Suppressor macrophage treated with lipopolysaccharide for 4 hours (primary cell): ENCODE measurements at places on chromosomes 4 and X.

DNA sequence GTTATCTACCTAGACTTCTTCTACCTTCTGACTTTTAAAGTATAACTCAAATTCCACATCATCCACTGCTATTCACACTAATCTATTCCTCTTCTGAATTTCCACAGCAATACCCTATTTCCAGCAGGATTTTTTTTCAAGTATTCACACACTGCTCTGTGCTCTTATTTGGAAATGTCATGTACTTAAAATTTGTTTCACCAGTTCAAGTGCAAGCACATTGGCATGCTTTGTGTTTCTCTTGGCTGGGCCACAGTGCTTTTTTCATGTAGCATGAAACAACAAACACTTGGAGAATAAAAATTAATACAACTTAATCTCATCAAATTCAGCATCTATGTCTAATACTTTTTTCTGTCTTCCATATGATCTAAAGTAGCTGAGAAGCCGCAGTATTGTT, 161.8 kb upstream of the PCDH18 start:
- DNase-seq = no peak

GRCh38 chrX:312621-313331, 5.8 kb downstream of the GTPBP6 start:
- no peak for DNase-seq

GRCh38 chr4:123104310-123105025, 182.1 kb upstream of the NUDT6 start:
- no peak for DNase-seq

DNA sequence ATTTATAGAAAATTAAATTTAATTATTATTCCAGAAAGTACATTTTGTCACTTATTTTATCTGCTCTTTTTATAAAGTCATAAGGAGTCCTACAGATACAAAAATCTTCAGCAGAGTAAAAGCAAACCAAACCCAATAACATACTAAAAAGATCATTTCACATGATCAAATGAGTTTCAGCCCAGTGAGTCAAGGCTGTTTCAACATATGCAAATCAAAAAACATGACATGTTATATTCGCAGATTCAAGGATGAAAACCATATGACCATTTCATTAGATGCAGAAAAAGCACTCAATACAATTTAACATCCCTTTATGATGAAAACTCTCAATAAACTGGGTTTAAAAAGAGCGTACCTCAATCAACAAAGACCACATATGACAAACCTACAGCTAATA, 214.3 kb downstream of the FAT4 start:
- DNase-seq = no peak

GRCh38 chrX:113157496-113157895, 316.9 kb upstream of the AMOT start:
- no peak for DNase-seq

DNA sequence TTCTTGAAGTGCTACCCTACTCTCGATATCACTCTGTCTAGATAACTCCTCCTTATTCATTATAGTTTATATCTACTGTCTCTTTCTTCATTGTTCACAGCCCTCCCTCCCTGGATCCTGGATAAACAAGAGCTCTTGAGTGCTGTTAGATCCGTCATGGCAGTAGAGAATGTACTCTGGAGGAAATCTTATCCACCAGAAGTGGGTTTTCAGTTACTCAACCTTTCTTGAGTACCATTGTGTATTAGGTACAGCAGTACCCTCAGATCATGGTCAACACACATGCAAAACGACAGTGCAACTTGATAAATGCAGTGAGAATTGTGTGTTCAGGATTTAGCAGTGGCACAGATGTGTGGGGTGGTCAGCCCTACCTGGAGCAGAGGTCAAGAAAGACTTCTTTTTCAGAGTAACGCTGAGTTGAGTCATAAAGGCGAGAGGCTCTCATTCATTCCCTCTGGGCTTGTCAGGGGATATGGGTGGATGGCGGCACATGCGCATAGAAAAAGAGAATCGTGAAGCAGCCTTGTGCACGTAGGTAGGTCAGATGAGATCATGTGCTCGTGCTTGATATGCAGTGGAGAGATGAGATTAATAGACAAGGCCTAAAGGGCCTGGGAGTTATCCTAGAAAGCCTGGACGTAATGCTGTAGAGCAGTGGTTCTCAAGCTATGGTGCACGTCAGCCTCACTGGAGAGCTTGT, 89.5 kb downstream of the SNX25 start:
- DNase-seq = no peak

- peak; percentile 1 for DNase-seq
Observed at GRCh38 chr4:145351162-145351561, 130.5 kb upstream of the SMAD1 start.

- no peak for DNase-seq
Observed at GRCh38 chr4:21041708-21042107, 341.4 kb downstream of the PACRGL start.

- peak; percentile 27 for DNase-seq
Observed at GRCh38 chr4:17385403-17385802, 126.5 kb downstream of the QDPR start.

DNA sequence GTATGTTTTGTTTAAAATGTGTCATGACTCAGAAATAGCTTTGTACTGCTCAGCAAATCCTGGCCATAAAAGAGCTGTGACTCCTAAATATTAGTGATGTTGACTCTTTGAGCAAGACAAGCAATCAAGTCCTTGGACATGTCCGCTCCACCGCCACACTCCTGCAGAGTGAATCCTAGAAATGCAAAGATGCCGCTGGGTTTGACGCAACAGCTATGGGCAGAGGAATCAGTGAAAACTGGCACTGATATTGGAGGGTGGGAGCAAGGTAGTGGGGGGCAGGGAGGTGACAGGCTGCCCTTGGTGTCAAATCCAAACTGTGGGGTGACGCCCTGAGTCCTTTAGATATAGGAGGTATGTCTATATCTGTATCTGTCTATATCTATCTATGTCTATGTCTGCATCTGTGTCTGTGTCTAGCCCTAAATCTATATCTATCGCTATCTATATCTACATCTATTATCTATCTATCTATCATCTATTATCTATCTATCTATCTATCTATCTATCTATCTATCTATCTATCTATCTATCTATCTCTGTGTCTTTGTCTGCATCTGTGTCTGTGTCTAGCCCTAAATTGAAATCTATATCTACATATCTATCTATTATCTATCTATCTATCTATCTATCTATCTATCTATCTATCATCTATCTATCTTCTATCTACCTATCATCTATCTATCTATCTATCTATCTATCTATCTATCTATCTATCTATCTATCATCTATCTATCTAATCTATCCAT, 129.7 kb downstream of the CPE start:
- DNase-seq = no peak

DNA sequence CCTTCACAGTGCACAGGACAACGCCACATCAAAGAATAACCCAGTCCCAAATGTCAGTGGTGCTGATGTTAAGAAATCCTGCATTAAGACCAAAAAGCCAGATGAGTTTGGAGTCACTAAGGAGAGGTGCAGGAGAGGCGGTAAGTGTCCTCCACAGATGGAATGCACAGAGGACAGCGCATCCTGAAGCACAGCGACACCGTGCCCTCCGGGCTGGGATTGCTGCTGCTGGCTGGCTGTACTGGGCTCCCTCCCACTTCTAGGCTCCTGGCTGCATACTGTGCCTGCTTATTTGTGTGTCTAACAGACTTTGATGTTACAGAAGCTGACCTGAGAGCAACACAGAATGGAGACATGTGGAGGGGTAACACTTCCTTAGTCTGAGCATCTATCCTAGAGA, 325.6 kb upstream of the BOD1L1 start:
- DNase-seq = no peak

DNA sequence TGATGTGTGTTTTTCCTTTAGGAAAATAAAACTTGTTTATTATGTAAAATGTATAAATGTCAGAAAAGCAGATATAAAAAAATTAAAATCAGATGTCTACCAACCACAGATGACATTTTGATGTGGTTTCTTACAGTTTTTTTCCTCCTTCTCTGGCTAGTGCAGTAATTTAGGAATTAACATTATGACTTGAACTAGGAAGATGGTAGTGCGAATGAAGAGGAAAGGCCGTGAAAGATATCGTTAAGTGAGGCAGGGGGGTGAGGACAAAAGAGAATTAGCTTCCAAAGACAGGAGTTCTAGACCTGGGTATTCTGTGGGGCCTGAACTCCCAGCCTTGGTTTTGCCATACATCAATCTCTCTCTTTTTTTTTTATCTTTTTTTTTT, 98.0 kb downstream of the RBM47 start:
- no peak for DNase-seq

GRCh38 chr4:98387345-98388026, 126.3 kb downstream of the RAP1GDS1 start:
- DNase-seq = no peak

DNA sequence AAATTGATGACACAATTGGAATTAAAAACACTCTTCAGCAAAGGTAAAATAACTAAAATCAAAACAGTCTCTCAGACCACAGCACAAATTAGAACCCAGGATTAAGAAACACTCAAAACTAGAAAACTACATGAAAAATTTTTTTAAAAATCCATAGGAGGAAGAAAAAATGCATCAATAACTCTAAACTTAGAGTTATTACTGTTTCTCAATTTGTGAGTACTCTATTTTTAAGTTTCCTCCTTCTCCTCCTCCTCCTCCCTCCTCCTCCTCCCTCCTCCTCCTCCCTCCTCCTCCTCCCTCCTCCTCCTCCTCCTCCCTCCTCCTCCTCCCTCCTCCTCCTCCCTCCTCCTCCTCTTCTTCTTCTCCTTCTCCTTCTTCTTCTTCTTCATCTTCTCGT, 1395.7 kb downstream of the STIM2 start:
- no peak for DNase-seq

DNA sequence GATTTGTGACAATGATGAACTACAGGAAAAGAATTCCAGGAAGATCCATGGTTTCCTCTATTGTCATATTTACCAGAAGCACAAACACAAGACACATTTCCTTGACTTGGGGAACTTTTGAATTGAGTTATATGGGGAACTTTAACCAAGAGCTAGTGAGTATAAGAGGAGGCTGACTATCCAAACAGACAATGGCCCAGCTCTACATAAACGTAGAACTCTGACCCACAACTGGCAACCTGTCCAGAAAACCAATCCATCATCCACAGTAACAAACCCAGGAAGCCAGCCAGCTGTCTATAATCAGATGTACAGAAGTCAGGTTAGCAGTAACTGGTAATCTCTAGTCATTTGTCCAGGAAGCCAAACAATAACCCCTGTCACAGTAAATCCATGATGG, 167.0 kb upstream of the CPEB2 start:
- no peak for DNase-seq

- DNase-seq = no peak
Observed at GRCh38 chr4:15765910-15766697, 12.0 kb upstream of the CD38 start.

DNA sequence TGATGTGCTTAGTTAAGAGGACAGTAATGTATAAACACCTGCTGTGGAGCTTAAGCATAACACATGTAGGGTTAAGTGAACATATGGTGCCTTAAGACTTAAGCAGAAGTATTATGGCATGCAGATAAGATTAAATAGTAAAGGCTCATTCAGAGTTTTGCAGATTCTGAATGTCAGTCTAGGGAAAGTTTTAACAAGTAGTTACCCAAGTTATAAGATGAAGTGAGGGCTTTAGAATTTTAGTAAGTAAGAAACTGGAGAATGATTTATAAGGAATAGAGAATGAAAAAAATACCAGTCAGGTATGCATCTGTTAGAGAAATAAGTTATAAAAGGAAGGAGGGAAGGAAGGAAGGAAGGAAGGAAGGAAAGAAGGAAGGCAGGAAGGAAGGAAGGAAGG, 902.1 kb downstream of the TRAM1L1 start:
- no peak for DNase-seq

GRCh38 chr4:10577018-10577417, 107.5 kb downstream of the CLNK start:
- no peak for DNase-seq

DNA sequence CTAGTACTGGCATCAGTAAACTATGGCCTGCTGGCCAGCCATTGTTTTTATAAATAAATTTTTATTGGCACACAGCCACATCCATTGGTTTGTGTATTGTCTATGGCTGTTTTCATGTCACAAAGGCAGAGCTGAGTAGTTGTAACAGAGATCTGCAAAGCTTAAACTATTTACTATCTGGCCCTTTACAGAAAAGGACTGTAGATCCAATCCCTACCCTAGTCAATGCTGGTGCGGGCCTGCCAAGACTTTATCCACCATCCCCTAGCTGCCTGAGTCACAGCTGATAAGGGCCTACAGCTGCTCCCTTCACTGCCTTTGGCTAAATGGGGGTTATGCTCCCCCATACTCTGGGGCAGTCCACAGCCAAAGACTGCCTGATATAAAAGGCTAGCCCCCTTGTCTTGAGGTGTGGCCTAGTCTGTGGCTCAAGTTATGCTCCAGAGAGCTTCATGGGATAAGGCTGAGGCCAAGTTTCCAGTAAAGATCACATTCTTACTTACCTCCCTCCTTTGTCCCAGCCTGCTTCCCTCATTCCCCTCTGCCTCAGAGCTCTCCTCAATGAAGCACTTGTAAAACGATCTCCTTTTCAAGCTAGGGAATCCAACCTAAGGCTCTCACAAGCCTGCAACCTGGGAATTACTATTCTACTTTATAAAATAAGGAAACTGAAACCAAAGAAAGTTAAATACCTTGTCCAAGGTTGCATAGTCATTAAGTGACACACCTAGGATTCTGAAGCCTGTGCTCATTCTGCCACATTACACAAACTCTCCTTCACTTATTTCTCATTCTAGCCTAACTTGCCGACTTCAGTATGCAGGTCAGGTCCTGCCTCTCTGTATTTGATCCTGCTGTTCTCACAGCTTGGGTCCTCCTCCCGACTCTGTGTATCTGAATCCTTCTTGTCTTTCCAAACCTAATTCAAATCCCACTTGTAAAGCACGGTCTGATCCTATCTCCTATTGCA, 20.7 kb downstream of the ACE2 start:
- DNase-seq = no peak

- no peak for DNase-seq
Observed at GRCh38 chrX:10233173-10233572, 76.4 kb downstream of the CLCN4 start.

DNA sequence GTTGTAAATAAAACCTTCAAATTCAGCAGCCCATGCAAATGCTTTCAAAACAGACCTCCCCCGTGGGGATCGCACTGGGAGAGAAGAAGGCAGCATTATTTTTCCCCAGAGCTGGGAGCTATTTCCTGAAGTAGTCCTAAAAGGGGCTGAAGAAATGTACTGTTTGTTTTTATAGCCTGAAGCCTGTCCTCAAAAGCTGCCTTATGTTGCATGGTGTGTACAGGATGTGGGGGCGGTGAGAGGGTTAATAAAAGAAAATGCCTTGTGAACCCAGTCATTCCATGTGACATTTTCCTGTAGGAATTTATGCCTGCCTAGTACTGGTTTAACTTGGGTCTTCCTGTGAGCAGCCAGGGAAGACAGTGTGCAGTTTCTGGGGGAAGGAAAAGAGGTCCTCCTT, 144.1 kb downstream of the SOWAHB start:
- DNase-seq = no peak

- DNase-seq = peak; percentile 91
Observed at GRCh38 chr4:40722576-40723161, 27.1 kb upstream of the NSUN7 start.

DNA sequence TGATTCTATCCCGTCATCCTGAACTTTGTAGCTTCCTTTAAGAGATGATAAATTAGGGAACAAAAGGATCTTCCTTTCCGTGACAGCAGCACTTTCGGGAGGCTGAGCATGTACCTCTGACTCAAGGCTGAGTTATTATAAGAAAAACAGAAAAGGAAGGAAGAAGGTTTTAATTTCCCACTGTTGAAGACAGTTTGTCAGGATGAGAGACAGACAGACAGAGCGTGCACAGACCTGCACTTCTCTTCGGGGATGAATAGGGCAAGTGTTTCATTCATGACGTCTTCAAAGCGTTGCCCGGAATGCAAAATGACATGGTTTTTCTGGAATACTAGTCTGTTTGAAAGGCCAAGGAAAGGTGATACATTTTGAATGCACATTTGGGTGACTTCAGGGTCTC, 405.3 kb upstream of the FAT1 start:
- no peak for DNase-seq

- peak; percentile 80 for DNase-seq
Observed at GRCh38 chrX:45070116-45071007, 130.3 kb downstream of the DIPK2B start.
